ENCODE measurements at places on chromosomes 2 and 18. TPM values are rescaled to one million over a fixed set of nuclear protein-coding genes. Genes with fewer than 3 reads are reported as not detected.
A peak's percentile ranks its signal among the peaks of the same experiment; 100 is the strongest.

DNA sequence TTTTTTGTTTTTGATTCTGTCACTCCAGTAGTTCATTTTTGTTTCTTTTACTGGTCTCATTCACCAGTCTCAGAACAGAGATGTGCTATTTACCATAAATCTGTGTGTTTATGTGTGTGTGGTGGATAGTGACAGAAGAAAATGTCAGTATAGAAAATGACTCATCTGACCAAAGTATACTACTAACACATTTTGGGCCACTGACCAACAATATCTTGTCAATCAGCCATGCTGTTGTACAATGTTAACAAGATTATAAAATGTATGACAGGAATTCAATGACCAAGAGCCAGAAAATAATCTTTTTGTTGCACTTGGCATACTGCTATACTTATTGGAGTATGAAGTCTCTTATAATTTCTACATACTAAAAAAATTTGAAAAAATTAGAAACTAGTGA, 1081.4 kb upstream of the NRXN1 start:
- no peak overlapping the region for H3K27ac ChIP-seq
- DNase-seq: no peak

CMPK2 gene
- 3.5 TPM for total RNA-seq

- H3K36me3 ChIP-seq: no peaks in the 10 kb centered on the region
- peak overlapping the region; percentile 36 for H3K4me3 ChIP-seq
- peaks cover 12% of the 10 kb centered on the region for H3K4me1 ChIP-seq
- no peak for DNase-seq
Measured at GRCh38 chr2:240831594-240832204, 11.7 kb upstream of the KIF1A start.

GRCh38 chr2:207223051-207223450, 57.3 kb upstream of the KLF7 start:
- H3K27me3 ChIP-seq: no peaks in the 10 kb centered on the region
- no peaks in the 10 kb centered on the region for H3K4me1 ChIP-seq
- H3K4me3 ChIP-seq: no peak overlapping the region
- no peak for DNase-seq
- H3K27ac ChIP-seq: no peak overlapping the region
- H3K36me3 ChIP-seq: no peaks in the 10 kb centered on the region

GRCh38 chr2:7691961-7692656, 774.9 kb downstream of the RNF144A start:
- DNase-seq: no peak
- H3K4me3 ChIP-seq: no peak overlapping the region
- no peaks in the 10 kb centered on the region for H3K27me3 ChIP-seq
- peaks cover 17% of the 10 kb centered on the region for H3K4me1 ChIP-seq
- H3K36me3 ChIP-seq: no peaks in the 10 kb centered on the region

- no peak overlapping the region for H3K27ac ChIP-seq
- H3K4me3 ChIP-seq: no peak overlapping the region
- no peak for DNase-seq
- no peaks in the 10 kb centered on the region for H3K27me3 ChIP-seq
Measured at GRCh38 chr2:162646794-162647193, 191.8 kb downstream of the KCNH7 start.

SLC5A7 gene
- total RNA-seq: not detected

ALPG gene
- total RNA-seq: not detected

- peaks cover 63% of the 10 kb centered on the region for H3K36me3 ChIP-seq
- H3K27ac ChIP-seq: no peak overlapping the region
- DNase-seq: no peak
- H3K4me3 ChIP-seq: no peak overlapping the region
Measured at GRCh38 chr2:241092677-241093076, 9.4 kb downstream of the MTERF4 start.

IL36RN gene
- total RNA-seq: not detected

- DNase-seq: no peak
- H3K36me3 ChIP-seq: no peaks in the 10 kb centered on the region
- no peak overlapping the region for H3K27ac ChIP-seq
- H3K4me3 ChIP-seq: no peak overlapping the region
Measured at GRCh38 chr18:47209171-47209570, 33.0 kb upstream of the IER3IP1 start.

- H3K36me3 ChIP-seq: no peaks in the 10 kb centered on the region
- no peak overlapping the region for H3K27ac ChIP-seq
- no peaks in the 10 kb centered on the region for H3K27me3 ChIP-seq
- no peak for DNase-seq
- H3K4me1 ChIP-seq: no peaks in the 10 kb centered on the region
- H3K4me3 ChIP-seq: no peak overlapping the region
Measured at GRCh38 chr2:217125014-217125413, 265.1 kb upstream of the TNP1 start.

SAG gene
- total RNA-seq: 0.06 TPM

CCDC141 gene
- 8.2 TPM for total RNA-seq

- no peak for DNase-seq
- no peaks in the 10 kb centered on the region for H3K27me3 ChIP-seq
- H3K4me1 ChIP-seq: peaks cover 42% of the 10 kb centered on the region
- H3K4me3 ChIP-seq: no peak overlapping the region
- peaks cover 21% of the 10 kb centered on the region for H3K36me3 ChIP-seq
- H3K27ac ChIP-seq: no peak overlapping the region
Measured at GRCh38 chr2:95052804-95053479, 27.4 kb downstream of the MAL start.

ACTR1B gene
- total RNA-seq: 96.1 TPM

REEP1 gene
- not detected for total RNA-seq

TET3 gene
- 18.2 TPM for total RNA-seq
